ENCODE measurements at places on chromosomes 1 and 21. TPM values are rescaled to one million over a fixed set of nuclear protein-coding genes. Genes with fewer than 3 reads are reported as not detected.

DNA sequence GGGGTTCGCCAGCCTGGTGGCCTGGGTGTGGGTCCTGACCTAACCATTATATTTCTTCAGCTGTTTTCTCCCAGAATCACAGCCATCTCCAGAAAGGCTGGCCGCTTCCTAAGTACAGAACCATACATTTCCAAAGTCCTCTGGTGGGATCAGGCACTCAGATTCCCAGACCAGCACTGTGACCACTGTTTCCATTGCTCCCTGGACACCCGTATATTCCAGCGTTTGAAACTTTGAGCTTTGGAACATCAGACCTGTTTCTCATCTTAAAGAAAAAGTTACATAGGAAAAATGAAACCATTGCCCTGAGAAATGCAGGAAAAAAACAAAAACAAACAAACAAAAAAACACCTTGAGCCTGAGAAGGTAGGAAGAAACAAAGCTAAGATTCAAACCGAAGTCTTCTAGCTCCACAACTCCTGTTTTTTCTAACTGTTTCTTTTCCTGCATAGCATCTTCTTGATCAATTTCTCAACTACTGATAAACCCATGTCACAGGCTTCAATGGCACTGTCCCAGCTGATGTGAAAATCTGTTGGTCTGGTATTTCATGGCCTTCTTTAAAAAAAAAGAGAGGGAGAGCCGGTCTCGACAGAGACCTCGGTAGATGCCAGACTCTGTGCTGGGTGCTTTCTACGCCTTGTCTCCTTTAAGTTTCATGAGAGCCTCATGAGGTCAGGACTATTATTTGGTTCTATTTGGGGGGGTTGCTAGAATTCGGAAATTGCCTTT, 221.3 kb downstream of the TOMM20 start:
- DNase-seq: no peak

DNA sequence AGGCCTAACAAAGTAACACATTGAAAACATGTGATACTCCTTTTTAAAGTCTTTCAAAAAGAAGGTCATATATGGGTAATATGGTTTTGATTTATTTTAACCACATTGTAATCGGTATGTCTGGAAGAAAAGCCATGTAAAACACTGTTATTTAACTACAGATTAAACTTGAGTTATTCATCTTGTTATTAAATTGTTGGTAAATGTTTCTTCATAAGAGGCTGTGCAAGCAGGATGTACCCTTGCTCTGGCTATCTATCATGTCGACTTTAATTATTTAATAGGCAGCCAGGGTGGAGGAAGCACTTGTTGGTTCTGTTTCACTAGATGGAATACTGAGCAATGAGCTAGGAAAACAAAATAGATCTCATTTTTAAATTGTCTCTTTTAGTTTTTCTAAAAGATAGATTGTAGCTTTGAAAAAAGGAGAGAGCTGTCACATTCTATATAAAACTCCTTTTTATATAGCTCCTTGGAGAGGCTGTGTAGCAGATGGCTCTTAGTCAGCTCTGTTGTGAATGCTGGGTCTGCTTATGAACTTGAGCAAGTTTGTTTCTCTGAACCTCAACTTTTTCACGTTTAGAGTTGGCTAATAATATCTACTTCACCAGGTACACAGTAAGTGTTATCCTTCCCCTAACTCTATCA, 39.5 kb downstream of the LRRC8B start:
- DNase-seq: no peak

DNA sequence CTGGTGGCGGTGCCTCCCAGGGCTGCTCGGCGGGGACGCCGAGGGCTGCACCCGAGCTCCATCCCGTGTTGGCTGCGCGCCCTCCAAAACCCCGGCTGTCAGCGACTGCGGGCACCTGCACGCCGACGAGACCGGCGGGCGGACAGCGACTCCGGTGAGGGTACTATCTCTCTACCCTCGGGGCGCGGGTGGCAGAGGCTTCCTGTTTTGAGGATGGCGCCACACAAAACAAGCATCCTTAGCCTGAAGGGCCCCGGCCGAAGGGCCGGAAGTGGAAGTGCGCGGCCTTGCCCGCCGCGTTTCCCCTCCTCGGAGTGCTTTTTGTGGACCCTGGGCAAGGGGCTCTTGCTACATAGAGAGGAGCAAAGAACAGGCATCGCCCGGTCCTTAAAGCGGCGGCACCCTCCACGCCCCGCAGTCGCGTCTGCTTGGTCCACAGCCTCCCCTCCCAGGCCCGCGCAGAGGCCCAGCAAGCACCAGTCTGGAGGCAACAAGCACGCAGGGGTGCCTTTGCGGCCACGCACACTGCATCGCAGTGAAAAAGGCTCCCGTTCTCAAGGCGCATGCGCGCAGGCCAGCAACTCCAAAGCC, 561 bp upstream of the COQ8A start:
- no peak for DNase-seq

RHD gene
- 1.6 TPM for total RNA-seq

MMEL1 gene
- total RNA-seq: 0.59 TPM

Measured in H9 (cell line).